Stimulated activated CD4-positive, alpha-beta T cell treated with anti-CD3 and anti-CD28 coated beads, Interleukin-12 subunit alpha, Interleukin-12 subunit beta, amount 100 ng/mL, for 4 hours (primary cell): ENCODE measurements at places on chromosomes 5 and 9.

GRCh38 chr9:115353681-115354080, 235.7 kb upstream of the TNC start:
- no peak for DNase-seq

DNA sequence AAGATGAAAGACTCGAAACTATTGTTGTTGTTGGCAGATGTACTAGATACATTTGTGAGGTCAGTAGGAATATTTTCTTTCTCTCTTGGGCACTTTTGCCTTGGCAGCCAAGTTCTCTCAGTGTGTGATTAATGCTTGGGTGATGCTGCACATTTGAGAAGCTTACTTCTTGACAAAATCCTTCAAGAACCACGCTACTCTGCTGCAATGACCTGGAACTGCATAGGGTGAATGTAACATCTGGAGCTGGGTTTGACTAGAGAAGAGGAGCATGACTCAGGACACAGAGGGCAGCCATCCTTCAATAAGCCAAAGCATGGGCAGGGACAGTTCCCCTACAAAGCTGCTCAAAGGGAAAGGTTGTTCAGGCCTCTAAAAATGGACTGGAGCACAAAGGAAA, 75.5 kb upstream of the PUM3 start:
- DNase-seq = no peak

- DNase-seq = no peak
Measured at GRCh38 chr9:38003946-38004808, 64.8 kb downstream of the SHB start.

GRCh38 chr9:125839317-125839716, 92.1 kb downstream of the PBX3 start:
- no peak for DNase-seq

DNA sequence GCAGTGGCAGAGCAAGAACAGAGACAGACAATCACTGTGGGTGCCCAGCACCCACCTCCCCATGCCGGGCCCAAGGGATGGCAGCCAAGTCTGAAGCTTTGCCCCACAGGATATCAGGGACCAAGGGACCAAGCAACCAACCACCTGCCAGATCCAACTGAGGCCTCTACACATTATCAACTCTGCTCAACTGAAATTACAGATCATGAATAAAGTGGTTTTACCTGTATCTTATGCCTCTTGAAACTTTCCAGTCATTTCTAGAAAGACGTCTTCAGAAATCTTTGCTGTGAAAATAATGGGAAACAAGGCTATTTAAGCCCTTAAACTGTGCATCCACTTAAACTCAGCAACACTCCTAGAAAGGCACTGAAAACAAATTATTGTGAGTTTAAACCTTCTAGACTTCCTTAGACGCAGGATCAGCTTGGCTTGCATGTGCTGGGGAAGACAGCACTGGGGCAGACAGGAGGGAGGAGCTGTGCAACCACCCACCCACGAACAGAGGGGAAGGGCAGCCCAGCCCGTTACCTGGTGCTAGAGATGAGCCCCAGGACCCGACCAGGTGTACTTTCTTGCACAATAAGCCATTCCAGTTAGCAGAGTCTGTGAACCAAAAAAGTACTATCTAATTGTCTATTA, 80.0 kb downstream of the SEMA4D start:
- DNase-seq = peak; percentile 40

DNA sequence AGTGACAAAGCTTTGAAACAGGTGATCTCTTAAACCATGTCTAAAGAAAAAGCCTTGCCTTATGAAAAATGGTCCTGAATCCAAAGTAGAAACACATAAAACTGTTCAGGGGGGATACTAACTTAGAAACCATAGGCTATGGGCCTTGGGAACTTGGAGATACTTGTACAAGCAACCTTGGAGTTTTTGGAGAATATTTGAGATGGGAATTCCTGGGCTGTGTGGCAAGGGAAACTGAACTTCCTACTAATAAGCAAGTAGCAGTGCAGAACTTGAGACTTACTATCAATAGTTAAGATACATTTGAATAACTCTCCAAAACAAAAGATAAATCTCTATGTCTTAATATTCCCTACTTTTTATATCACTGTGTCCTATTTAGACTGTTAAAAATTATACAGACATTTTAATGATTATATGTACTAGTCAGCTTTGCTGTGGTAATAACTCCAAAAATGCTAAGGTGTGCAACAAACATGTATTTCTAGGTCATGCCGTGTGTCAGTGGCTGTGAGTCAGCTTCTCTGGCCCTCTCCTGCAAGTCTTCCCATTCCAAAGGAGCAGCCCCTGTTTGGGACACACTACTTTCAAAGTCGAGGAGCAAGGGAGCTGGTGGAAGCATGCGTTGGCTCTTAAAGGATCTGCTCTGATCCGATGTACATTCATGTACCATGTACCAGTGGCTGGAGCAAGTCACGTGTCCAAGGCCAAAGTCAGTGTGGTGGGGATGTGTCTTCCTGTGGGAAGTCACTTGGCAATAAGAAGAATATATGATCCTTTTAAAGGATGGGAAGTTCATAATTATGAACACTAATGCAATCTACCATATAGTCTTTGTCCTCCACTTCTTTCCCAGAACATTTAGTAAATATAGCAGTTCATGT, 39.6 kb downstream of the SNX30 start:
- no peak for DNase-seq

DNA sequence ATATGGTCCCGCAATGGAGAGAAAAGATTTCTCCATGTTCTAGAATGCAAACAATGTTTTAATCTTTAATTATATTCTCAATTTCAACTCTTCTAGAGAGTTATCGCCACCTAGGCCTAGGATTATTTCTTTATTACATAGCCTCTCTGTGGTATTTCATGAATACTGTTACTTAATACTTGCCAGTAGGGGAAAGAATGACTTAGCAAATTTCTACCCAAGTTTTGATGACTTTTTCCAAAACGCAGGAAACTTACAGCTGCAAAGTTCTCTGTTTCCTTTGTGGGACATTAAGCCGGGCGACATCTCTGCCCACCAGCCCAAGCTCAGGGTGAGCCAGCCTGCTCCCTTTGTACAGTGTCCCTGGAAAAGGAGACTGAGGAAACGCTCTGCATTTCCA, 73.8 kb downstream of the MED27 start:
- no peak for DNase-seq

GRCh38 chr5:39176759-39177630, 42.4 kb downstream of the FYB1 start:
- DNase-seq = no peak

GRCh38 chr5:82387001-82387818, 109.1 kb upstream of the RPS23 start:
- no peak for DNase-seq

DNA sequence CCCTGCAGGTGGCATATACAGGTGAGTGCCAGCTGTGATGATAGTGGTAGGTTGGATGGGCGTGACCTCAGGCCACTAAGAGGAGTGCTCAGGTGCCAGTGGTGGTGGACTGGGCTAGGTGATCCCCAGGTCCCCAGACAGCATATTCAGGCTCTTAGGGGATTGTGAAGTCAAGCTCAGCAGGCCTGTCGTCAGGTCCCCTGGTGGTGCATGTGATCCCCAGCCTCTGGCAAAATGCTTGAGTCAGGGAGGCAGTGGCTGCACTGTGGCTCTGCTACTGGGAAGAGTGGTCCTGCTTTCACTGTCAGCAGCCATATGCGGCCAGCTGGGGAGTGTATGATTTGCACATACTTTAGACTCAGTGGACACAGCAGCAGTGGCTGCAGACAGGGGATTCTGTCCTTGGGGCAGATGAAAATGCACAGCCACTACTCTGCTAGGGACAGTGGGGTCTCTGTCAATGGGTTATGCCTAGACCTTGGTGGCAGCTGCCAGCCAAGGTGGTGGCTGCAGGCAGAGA, 31.6 kb upstream of the CTSL start:
- DNase-seq = no peak

- no peak for DNase-seq
Measured at GRCh38 chr5:154211641-154212390, 21.3 kb downstream of the GALNT10 start.
